Testis (tissue), 5 donors: ENCODE measurements at places on chromosomes 3 and 15. TPM values are rescaled to one million over a fixed set of nuclear protein-coding genes. Genes with fewer than 3 reads are reported as not detected.

GRCh38 chr3:123642182-123642956, 57.5 kb upstream of the HACD2 start:
- H3K4me3 ChIP-seq = no peak overlapping the region
- peaks cover 55% of the 10 kb centered on the region for H3K4me1 ChIP-seq
- H3K27ac ChIP-seq = peak overlapping the region; percentile 81
- H3K27me3 ChIP-seq = no peaks in the 10 kb centered on the region
- no peaks in the 10 kb centered on the region for H3K36me3 ChIP-seq

CYP8B1 gene
- not detected for total RNA-seq

DNAH12 gene
- total RNA-seq = 11.3 TPM

KLHL40 gene
- 3.1 TPM for total RNA-seq

ALS2CL gene
- total RNA-seq = 11.2 TPM

RARRES1 gene
- 0.24 TPM for total RNA-seq
